ENCODE measurements at places on chromosomes 11 and 22.

- no peak for DNase-seq
These were observed 388.2 kb downstream of the TMEM135 start for GRCh38 chr11:87425943-87426342.

GRCh38 chr11:84218318-84218717 is 932.2 kb upstream of the CCDC90B start:
- no peak for DNase-seq

GRCh38 chr11:123477205-123477907 is 47.3 kb downstream of the GRAMD1B start:
- no peak for DNase-seq

GRCh38 chr11:9347100-9347499 is 32.7 kb upstream of the TMEM41B start:
- no peak for DNase-seq

DNA sequence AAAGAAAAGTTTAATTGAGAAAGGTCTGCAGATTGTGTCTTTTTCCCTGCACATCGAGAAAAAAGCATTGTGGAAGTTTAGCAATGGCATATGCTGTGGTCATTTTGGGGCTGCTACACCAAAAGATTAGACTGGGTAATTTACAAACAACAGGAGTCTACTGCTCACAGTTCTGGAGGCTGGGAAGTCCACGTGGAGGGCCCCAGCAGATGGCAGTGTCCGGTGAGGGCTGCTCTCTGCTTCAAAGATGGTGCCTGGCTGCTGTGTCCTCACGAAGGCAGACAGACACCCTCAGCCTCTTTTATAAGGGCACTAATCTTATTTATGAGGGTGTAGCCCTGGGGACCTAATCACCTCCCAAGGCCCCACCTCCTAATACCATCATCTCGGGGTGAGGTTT is 21.1 kb downstream of the PHF21B start:
- DNase-seq, result no peak

- no peak for DNase-seq
These were observed 11.4 kb downstream of the GNB1L start for GRCh38 chr22:19843107-19843856.

DNA sequence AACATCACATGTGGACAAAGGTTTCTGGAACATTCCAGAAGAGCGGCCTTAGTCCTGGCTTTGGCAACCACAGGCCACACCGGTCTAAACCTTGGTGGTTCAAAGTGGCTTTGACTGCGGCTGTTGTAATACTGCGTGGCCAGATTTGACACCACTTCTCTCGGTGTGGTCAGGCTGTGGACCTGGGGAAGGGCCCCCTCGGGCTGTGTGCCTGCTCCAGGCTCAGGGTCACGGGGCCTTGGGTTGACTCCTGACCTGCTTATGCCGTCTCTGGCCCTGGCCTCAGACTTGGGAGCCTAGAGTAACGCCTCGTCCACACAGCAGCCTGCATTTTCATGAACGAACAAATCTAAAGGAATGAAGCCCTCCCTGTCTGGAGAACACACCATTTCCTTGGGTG is 118.0 kb downstream of the PHF21B start:
- no peak for DNase-seq

GRCh38 chr11:134068829-134069425 is at the start of gene JAM3:
TSS of gene JAM3 (plus strand) at chr11:134069072. CDS start at chr11:134069084, 12 bp downstream.
- DNase-seq, result peak; percentile 94

GRCh38 chr11:70510106-70510505 is 111.8 kb downstream of the CTTN start:
- DNase-seq, result no peak

DNA sequence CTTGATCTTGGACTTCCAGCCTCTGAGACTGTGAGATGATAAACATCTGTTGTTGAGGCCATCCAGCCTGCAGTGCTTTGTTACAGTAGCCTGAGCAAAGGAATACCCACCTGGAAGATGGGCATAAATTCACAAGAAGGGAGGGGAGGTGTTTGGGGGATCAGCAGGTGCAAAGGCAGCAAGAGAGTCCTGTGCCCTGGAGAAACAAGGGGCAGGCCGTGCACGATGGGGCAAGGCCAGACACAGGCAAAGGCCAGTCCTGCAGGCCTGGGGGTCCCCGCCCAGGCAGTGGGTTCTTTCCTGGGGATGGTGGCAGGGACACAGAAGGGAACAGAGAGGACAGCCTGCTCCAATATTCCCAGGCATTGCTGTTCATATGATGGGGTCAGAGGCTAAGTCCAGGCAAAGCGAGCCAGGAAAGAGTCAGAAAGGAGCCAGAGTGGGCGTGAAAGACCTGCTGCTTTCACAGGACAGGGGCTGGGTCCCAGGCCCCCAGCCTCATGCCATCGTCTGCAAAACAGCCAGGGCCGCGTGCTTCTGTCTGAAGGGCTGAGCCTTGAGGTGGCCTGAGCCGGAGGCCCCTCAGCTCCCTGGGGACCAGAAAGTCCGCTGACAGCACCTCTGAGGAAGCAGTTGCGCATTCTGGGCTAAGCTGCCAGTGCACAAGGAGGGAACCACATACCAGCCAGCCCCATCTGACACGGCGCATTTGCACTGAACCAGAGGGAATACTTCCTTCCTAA is 48.8 kb downstream of the MYEOV start:
- DNase-seq, result no peak

GRCh38 chr11:91219535-91219934 is 996.7 kb upstream of the CHORDC1 start:
- no peak for DNase-seq

DNA sequence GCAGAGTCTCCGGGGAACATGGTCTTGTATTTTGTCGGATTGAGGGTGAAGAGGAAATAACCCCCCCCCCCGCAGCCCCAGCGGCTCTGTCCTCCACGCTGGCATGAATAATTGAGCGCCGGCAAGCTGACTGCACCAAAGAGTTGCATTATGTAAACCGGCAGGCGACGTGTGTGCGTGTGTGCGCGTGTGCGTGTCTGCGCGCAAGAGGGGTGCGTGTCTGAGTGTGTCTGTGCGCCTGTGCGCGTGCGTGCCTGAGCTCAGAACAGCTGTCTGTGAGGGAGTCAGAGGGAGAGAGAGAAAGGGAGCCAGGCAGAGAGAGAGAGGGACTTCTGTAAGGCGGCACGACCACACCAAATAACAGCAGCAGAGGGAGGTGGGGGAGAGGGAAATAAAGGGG is 94.4 kb downstream of the SCN3B start:
- no peak for DNase-seq

DNA sequence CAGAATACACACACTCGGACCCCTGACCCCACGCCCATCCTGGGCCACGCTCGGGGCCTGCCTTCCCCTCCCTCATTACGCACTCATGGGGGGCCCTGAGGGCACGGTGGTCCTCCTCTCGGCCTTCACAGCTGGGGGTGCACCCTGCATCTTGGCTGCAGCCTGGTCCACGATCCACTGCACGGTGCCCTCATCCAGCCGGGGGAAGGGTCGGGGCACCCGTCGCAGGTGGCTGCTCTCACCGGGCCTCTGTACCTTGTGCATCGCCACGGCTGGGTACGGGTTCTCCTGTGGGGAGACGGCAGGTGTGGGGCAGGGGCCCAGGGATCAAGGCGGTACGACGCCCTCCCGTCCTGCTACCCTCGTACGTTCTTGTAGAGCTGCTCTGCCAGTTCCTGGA is 10.4 kb downstream of the SBF1 start:
- DNase-seq, result no peak

DNA sequence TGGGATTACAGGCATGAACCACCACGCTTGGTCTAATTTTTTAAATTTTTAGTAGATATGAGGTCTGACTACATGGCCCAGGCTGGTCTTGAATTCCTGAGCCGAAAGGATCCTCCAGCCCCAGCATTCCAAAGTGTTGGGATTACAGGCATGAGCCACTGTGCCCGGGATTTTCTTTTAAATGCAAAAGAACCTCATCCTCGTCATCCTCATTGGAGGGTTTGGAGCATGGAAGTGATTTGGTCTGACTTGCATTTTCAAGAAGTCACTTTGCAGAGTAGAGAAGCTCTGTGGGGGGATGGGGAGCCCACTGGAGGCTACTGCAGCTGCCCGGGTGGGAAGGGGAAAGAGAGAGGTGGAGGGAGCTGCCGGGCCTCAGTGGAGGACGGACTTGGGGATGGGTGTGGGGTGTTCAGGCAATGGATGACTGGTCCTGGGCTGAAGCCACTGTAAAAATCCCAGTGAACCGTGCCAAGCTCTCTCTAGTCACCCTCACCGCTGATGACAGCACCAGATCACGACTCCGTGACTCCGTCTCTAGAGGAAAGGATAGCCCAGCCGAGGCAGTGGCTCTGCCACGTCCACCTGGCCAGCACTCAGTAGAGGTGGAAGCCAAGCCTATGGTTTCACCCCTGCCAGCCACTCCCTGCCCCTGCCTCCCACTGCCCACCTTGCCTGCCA is 32.8 kb upstream of the SLC22A12 start:
- no peak for DNase-seq

GRCh38 chr11:79304599-79305212 is 136.1 kb downstream of the TENM4 start:
- no peak for DNase-seq

GRCh38 chr22:48091656-48092223 is 1329.3 kb downstream of the TBC1D22A start:
- DNase-seq, result no peak

Data from activated CD8-positive, alpha-beta memory T cell treated with anti-CD3 and anti-CD28 coated beads for 1 hour (primary cell).